ENCODE measurements at places on chromosomes 12 and 14. TPM values are rescaled to one million over a fixed set of nuclear protein-coding genes. Genes with fewer than 3 reads are reported as not detected.

DDX23 gene
- total RNA-seq, result 78.8 TPM

ASB2 gene
- total RNA-seq, result 0.67 TPM

TRIM9 gene
- total RNA-seq, result 15.6 TPM

ANG gene
- total RNA-seq, result 8.7 TPM

KLRK1 gene
- total RNA-seq, result not detected

AICDA gene
- 0.13 TPM for total RNA-seq

PROX2 gene
- total RNA-seq, result not detected

TPPP2 gene
- not detected for total RNA-seq

POTEM gene
- not detected for total RNA-seq

PNP gene
- 156 TPM for total RNA-seq

PGF gene
- 5.1 TPM for total RNA-seq

NKX2-1 gene
- total RNA-seq, result not detected

GLIPR1L2 gene
- total RNA-seq, result 0.11 TPM

OR6C2 gene
- not detected for total RNA-seq

FLRT2 gene
- 3.9 TPM for total RNA-seq

ADSS1 gene
- total RNA-seq, result 6.4 TPM

TAS2R7 gene
- total RNA-seq, result not detected

KLHL33 gene
- total RNA-seq, result not detected

BIN2 gene
- 0.17 TPM for total RNA-seq

EVL gene
- 27.0 TPM for total RNA-seq

TMEM119 gene
- 0.16 TPM for total RNA-seq

OTX2 gene
- not detected for total RNA-seq

JDP2 gene
- total RNA-seq, result 22.9 TPM

Data from A549 treated with GW870086 at 1 μM for 4 hours (cell line).